Thoracic aorta (tissue), 2 donors: ENCODE measurements at places on chromosomes 16 and 17. TPM values are rescaled to one million over a fixed set of nuclear protein-coding genes. Genes with fewer than 3 reads are reported as not detected.

The STH gene
- total RNA-seq, result not detected

The AANAT gene
- total RNA-seq, result not detected

GRCh38 chr17:76735006-76735405 is 2.1 kb downstream of the SRSF2 start:
- H3K36me3 ChIP-seq, result peaks cover 20% of the 10 kb centered on the region
- no peaks in the 10 kb centered on the region for H3K27me3 ChIP-seq
- H3K4me3 ChIP-seq, result peak overlapping the region; percentile 89
- peak overlapping the region; percentile 98 for H3K27ac ChIP-seq
- peaks cover 39% of the 10 kb centered on the region for H3K4me1 ChIP-seq

DNA sequence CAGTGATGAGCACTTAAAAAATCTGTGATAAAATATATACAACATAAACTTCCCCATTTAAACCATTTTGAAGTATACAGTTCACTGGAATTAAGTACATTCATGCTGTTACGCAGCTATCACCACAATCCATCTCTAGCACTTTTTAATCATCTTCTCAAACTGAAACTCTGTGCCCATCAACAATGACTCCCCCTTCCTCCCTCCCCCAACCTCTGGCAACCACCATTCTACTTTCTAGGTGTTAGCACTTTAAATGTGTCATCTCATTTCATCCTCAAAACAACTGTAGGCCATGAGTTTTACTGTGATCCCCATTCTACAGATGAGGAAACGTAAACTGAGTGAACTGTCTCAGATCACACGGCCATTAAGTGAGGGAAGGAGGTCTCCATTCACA is 13.8 kb upstream of the TMEM98 start:
- DNase-seq, result no peak
- H3K4me3 ChIP-seq, result no peak overlapping the region
- no peaks in the 10 kb centered on the region for H3K36me3 ChIP-seq
- peaks cover 24% of the 10 kb centered on the region for H3K4me1 ChIP-seq

- peaks cover 11% of the 10 kb centered on the region for H3K36me3 ChIP-seq
- H3K27me3 ChIP-seq, result no peaks in the 10 kb centered on the region
- DNase-seq, result no peak
- no peak overlapping the region for H3K4me3 ChIP-seq
- H3K4me1 ChIP-seq, result peaks cover 9% of the 10 kb centered on the region
Observed at GRCh38 chr17:37109731-37110710, 161.3 kb downstream of the AATF start.
